ENCODE measurements at places on chromosomes 2 and 18. TPM values are rescaled to one million over a fixed set of nuclear protein-coding genes. Genes with fewer than 3 reads are reported as not detected.

Gene ACKR3
- 20.3 TPM for total RNA-seq

DNA sequence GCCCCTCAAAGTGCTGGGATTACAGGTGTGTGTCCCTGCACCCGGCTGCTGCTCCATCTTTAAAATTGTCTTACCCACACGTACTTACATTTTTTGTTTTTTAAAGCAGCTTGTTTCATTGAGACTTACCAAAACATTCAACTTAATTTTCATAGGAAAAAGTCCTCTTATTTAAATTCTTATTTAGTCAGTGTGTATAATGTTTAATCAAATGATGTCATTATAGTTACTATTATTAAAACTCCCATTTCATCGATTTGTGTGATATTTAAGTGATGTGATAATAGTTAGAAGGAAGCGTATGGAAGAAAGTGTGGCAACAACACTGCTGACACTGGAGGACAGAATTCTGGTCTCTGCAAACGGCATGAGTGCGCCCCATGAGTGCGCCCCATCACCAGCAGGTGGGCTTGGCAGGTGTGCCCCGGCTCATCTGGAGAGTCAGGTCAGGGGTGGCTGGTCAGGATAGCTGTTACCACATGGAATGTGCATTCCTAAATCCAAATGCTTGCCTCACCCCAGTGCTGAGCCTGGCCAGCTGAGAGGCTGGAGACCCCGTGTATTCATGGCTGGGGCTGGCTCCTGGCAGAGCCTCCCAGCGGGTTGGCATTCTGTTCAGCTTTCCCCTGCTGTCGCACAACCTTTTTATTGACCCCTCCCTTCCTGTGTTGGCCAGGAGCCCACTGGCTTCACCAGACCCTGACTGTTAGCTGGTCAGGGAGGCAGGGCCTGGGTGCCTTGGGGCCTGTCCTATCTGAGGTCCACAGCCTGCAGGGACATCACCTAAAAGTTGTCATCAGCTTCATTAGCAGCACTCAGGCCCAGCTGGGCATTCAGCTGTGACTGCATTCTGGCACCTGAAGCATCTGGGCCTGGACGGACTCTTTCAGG, 79.7 kb downstream of the AGAP1 start:
- DNase-seq = no peak

DNA sequence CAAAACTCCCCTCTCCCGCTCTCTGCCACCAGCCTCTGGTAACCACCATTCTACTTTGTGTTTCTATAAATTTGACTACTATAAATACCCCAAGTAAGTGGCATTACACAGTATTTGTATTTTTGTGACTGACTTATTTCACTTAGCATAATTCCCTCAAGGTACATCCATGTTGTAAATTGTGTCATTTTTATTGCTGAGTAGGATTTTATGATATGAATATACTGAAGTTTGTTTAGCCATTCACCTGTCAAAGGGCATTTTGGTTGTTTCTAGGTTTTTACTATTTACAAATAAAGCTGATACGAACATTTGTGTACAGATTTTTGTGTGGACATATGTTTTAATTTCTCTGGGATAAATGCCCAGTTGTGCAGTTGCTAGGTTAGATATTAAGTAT, 174.0 kb upstream of the MMADHC start:
- DNase-seq = no peak

- DNase-seq = no peak
These were observed 92.3 kb downstream of the BIN1 start for GRCh38 chr2:127014630-127015029.

DNA sequence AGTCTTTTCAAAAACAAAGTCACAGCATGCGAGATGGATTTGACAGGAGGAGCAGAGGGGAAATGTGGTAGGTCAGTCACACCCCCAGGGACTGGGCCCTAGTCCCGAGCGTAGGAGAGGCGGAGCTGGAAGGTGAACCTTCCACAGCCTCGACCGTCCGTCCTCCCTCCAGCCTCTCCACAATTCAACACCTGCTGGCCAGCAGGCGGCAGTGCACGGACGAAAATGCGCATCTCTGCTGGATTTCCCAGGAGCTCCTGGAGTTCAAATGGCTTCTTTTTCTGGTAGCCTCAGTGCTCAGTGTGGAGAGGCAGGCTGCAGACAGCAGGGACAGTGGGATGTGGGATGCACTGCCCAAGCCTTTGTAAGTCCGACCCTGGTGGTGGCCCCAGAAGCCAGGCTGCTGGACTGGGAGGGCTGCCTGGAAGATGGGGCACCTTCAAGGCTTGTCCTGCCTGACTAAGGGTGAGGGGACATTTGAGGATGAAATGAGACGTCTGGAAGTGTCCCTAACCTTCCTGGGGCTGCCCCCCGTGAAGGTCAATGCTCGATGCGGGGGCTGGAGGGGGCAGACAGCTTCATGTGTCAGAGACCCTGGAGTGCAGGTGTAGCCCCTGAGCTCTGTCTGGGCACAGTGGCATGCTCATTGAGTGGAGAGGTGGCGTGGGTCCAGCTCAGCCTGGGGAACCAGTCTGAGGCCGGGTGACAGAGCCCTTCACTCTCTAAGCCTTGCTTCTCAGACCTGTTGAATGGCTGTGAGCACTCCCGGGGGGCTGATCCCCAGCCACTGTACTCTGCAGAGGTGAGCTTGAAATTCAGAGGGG, 189.5 kb downstream of the TFCP2L1 start:
- peak; percentile 39 for DNase-seq

Gene GPR45
- 0.78 TPM for total RNA-seq

DNA sequence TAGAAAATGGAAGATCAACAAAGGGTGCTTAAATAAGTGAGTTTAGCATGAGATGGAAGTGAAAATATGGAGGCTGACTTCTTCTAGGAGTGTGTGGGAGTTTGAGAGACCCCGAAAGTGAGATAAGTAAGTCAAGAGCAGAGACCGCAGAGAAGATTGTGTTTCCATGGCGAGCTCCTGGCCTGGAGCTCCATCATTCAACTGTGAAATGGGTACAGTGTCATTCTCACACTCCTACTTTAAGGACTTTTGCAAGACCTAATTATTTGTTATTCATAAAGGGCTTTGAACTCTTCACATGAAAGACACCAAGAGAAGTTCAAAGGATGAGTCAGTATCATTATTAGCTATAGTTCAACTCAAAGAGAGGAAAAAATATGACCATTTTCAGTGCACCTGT, 134.2 kb upstream of the PIK3C3 start:
- DNase-seq = no peak

GRCh38 chr2:140567734-140568133, 1563.1 kb downstream of the LRP1B start:
- no peak for DNase-seq

- no peak for DNase-seq
These were observed 72.9 kb downstream of the KLF7 start for GRCh38 chr2:207092818-207093217.

DNA sequence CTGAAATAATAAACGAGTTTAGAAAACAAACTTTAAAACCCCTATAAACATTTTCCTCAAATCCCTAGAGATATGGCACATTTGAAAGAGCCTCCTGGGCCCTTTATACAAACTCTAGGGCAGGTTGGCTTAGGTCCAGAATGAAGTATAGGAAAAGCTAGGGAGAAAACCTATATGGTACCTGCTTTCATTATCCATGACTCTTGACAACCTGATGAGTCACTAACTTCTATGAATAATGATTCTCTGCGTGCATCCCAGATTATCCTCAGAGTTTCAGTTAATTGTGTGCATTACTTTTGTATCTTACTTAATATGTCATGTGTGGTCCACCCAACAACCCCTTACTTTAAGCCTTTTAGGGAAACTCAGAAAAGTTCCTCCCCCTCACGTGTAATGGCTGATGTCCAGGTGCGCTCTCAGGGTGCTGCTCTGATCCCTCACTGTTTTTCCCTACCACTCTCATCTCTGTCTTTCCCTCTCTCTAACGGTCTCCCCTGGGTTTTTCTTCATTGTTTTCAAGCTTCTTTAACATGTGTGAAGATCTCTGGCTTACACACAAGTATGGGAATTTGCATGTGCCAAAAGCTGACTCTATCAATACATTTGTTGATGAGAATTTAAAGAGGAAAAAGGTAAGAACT, 78.5 kb downstream of the LRP1B start:
- DNase-seq = no peak

DNA sequence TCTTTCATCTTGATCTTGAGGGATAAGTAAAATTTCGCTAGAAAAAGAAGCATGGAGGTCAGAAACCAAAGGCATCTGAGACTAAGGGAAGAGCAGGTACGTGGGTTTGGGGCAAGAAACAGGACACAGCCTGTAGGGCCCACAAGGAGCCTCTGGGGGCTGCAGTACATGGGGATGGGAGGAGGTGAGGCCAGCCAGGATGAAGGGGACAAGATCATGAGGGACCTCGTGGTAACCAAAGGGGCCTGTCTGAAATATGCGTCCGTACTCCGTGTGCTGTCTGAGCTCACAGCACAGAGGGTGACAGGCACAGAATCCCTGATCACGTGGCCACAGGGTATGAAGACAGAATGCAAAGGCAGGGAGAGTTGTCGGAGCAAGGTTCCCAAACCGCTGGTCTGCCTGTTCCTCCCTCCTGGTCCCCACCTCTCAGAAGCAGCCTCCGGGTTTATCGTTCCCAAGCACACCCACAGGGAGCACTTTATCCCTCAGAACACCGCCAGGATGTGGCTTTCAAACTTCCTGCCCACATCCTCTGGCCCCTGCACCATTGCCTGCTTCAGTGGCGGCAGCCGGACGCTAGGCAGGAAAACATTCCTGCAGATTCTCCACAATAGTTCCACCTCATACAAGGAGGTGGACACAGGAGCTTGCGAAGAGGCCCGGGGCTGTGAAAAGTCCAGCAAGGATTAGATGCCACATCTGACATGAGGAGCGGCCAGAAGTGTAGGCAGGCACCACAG, 12.0 kb downstream of the TMEM163 start:
- DNase-seq = no peak

- no peak for DNase-seq
These were observed 7.3 kb downstream of the CAPN10 start for GRCh38 chr2:240593703-240594451.

Gene ALLC
- not detected for total RNA-seq

Gene NOP58
- total RNA-seq = 68.2 TPM

GRCh38 chr18:68703326-68703725, 11.6 kb downstream of the TMX3 start:
- DNase-seq = no peak

- DNase-seq = no peak
These were observed 126.8 kb downstream of the BCL2L11 start for GRCh38 chr2:111247491-111247890.

Gene CHRNG
- 0.16 TPM for total RNA-seq

DNA sequence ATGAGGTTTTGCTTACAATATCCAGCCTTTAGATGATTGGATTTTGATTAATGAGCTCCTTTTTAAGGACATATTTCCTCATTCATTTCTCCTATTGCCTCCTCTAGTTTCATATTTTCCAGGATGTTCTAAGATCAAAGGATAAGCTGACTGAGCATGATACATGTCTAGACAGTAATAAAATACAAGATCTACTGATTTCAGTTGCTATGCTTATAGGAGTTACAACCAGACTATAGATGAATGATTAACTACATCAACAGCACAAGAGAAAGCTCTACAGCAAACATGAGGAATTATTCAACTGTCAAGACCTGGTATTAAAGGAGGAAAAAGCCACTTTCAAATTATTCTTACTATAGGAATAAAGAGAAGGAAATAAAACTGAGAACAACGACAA, 85.0 kb upstream of the LINC00305 start:
- DNase-seq = no peak

Gene SERPINB5
- not detected for total RNA-seq

Gene KLHL41
- total RNA-seq = 4.1 TPM

DNA sequence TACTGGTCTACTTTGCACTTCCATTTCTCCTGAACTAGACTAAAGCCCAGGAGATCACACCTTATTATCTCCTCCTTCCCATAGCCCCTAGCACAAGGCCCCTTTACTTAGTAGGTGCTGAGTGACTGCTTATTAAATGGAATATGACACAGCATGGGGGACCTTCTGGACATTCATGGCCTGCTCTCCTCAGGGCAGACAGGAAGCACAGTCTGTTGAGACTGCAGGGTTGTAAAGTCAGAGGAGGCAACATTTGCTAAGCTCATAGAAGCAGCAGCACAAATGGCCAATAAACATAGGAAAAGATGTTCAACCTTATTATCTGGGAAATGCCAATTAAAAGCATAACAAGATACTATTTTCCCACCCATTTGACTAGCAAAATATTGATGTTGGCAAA, 75.3 kb downstream of the DNMT3A start:
- no peak for DNase-seq

GRCh38 chr2:233352141-233352842, 2.0 kb upstream of the DGKD start:
- no peak for DNase-seq
